ENCODE measurements at places on chromosomes 3 and 15.

- DNase-seq, result no peak
Observed at GRCh38 chr3:194370753-194371152, 1.2 kb upstream of the LRRC15 start.

DNA sequence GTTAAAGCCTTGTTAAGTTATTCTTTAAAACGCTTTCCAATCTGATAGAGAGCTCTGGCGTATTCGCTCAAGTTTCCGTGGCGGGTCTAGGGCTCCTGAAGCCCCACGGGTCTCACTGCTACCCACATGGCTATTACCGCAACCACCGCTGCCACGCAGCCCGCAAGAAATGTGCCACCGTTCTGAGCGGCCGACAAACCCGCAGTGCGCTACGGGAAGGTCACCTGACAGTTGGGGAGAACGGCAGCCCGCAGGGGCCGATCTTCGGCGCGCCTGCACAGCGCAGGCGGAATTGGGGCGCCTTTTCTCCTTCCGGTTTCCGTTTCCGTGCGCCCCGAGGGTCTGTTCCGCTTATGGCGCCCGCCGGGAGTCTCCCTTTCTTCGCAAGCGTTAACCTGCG is 76.6 kb upstream of the SNRPN start:
- DNase-seq, result no peak

GRCh38 chr3:49803465-49804140 is 542 bp downstream of the INKA1 start:
- no peak for DNase-seq

DNA sequence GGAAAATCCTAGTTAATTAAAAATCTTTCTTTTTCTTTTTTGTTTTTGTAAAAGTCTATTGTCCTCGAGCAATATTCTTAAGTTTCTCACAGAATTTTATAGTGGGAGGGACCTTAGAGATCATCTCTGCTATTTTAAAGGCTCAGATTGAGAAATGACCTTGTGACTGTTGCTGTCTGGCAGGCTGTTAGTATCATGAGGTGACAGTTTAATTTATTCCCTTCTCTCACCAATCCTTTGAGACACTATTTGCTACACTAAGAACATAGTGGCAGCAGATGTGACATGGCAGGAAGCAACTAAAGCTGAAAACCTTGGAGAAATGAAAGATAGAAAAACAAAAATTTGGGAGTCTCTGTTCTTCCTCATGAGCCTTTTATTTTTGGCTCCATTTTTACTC is 24.9 kb downstream of the APPL1 start:
- DNase-seq, result no peak

- no peak for DNase-seq
Observed at GRCh38 chr3:67947808-67948508, 293.5 kb upstream of the SUCLG2 start.

DNA sequence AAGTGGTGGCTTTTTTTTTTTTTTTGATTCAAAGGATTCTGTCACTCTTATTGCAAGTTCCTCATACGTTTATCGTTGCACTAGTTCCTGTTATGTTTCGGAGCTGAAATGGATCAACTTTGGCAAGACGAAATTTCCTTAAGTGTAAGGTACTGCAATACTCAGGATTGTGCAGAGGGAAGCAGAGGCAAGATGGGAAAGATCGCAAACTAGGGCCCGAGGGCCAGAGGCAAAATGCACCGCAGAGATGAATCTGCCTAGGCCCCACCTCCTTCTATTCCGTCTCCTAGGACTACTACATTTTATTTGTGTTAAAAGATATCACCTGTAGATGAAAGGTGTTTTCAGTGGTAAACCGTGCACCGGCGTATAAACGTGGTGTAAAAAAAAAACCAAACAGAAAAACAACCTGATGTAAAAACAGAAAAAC is 331 bp downstream of the RNU6-1 start:
- DNase-seq, result no peak

DNA sequence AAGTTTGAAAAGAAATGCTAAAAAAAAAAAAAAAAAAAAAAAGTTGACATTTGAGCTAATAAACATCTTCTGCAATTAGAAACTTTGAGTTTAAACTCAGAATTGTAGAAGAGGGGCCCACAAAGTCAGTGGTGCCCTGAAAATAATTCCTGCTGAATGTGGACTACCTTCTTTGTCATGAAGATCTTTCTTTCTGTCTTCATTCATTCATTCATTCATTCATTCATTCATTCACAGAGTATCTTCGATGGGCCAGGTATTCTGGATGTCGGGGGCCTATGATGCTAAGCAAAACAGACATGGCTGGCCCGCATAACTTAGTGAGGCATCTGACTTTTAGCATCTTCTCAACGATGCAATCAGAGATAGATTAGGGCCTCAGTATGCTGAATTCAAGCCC is 24.6 kb downstream of the ETV5 start:
- no peak for DNase-seq

- DNase-seq, result no peak
Observed at GRCh38 chr3:29978036-29978435, 628.4 kb upstream of the TGFBR2 start.

- no peak for DNase-seq
Observed at GRCh38 chr3:149528340-149528650, 53.8 kb downstream of the TM4SF4 start.

DNA sequence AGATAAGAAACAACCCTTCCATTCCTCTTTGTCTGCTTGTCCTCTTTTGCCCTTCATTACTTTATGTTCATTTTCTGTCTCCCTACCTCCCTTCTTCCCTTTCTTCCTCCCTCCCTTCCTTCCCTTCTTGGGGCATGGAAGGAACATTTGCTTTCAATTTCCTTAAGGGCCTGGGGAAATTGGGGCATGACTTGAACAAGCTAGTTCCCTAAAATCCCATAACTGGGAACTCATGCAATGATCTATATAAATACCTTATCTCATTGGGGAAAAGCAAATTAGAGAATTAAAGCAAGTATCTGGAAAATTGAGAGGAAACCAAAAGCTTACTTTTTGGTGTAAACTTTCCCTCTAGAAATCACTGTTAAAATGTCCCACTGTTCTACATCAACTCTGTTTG is 35.7 kb downstream of the BOC start:
- no peak for DNase-seq

GRCh38 chr3:69144631-69145245 is 22.3 kb upstream of the LMOD3 start:
- no peak for DNase-seq

- no peak for DNase-seq
Observed at GRCh38 chr3:5035692-5036391, 56.6 kb downstream of the BHLHE40 start.

GRCh38 chr15:31296646-31297574 is 29.7 kb upstream of the KLF13 start:
- DNase-seq, result no peak

DNA sequence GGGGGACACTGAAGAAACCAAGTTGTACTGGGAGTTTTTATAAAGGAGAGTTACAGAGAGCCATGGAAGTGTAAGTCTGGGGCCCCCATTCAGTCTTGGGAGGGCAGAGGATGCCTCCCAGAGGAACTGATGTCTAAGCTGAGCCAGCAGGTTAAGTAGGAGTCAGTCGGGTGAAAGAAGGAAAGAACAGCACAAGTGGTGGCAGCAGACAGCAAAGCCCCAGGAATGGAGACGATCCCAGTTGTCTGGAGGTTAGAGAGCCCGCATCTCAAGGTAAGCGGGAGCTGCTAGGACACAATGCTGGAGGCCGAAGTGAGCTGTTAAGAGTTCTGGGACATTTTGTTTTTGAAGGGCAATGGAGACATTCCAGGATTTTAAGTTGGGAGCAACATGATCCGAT is 88.8 kb downstream of the TAMM41 start:
- DNase-seq, result no peak

DNA sequence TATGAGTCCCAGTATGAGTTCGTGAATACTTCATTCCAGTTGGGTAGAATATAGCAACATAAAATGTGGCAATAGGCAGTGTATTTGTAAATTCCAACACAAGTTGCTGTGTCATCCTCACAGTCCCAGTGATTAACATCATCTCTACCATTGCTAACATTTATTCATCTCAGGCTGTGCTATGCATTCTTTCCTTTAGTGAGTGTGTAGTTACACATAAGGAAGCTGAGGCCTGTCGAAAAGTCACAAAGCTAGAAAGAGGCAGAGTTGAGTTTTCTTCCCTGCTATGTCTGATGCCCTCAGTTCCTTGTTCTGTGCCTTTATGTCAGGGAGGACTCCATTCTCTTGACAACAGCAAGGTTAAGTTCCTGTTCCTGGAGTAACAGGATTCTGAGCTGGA is 96.4 kb downstream of the FNDC3B start:
- DNase-seq, result no peak

DNA sequence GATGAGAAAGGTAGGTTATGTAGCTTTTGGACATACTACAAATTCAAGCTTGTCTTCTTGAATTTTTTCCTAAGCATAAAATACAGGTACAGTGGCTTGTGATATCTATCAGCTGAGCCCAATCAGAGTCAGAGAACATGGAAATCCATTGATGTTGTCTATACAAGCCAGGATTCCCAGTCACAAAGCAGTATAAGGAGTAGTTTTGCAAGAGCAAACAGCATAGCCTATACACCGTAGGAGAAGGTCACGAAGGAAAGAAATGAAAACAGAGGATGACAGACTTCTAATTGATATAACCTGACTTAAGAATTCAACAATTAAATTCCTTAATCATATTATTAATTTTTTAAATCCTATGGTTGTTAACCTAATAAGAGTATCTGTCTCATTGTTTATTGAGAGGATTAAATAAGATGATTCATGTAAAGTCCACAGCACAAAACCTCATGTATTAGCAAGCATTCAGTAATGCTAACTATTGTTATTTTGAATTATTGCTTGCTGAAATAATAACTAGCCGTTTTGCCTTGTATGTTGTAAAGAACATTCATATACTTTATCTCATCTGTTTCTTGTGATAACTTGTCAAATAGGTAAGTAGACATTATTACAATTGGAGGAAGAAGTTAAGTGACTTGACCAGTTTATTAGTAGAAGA is 276.6 kb upstream of the ZPLD1 start:
- DNase-seq, result no peak

DNA sequence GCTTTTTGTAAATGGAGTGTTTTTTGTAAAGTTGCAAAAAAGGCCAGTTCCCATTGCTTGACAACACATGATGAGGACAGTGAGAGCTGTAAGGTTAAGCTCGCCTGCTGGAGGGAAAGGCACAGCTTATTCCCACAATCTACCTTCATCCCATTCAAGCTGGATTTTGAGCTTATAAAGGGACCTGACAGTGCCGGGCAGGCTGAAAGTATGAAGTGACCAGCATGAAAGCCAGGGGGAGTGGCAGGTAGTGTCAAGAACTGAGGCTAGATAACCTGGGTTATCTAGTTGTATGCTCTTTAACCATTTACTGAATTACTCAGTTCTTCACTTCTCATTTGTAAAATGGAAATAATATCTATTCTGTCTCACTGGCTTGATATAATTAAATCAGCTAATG is 52.3 kb upstream of the KPNA4 start:
- no peak for DNase-seq

GRCh38 chr3:66115858-66116654 is 77.3 kb upstream of the MAGI1 start:
- peak; percentile 91 for DNase-seq

- no peak for DNase-seq
Observed at GRCh38 chr15:51621155-51621765, 1.3 kb downstream of the DMXL2 start.

GRCh38 chr3:126983276-126983652 is 349 bp downstream of the PLXNA1 start:
- DNase-seq, result no peak

GRCh38 chr3:32325201-32325600 is 66.5 kb upstream of the CMTM7 start:
- DNase-seq, result no peak

- DNase-seq, result peak; percentile 83
Observed at GRCh38 chr15:49235446-49236124, 65.5 kb downstream of the GALK2 start.

DNA sequence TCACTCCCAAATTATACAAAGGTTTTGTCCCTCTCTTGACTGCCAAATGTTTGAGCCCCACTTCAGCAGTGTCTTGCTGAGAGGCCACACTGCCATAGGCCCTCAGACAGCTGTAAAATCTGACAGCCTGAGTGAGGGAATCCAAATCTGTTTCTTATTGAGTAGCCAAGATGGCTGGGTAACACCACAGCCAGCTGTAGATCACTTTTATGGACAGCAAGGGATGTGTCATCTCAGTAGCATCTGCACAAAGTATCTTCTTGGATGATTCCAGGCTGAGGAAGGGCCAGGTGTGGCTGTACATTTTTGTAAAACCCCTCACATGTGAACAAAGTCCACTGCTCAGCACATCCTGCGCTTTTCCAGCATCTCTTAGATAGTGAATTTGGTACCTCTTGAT is 237.0 kb upstream of the LRTM1 start:
- peak; percentile 86 for DNase-seq
